Right lobe of liver (tissue), 6 donors: ENCODE measurements at places on chromosomes 3 and 15.

DNA sequence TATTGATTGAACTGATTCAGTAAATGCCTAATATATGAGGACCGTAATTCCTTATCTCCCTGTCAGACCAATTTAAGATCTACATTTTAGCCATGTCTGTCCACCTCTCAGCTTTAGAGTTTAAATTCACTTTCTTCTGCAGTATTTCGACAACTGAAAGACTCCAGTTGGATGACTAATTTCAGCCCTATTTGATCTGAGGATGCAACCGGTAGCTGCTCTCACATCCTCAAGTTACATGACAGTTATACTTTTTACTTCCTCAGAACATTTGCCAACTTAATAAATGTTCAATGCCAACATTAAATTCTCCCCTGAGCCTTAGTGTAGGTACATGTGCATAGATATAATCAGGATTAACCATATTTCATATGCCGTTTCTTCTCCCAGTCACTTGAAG lies 2.5 kb upstream of the HHLA2 start:
- DNase-seq: no peak

DNA sequence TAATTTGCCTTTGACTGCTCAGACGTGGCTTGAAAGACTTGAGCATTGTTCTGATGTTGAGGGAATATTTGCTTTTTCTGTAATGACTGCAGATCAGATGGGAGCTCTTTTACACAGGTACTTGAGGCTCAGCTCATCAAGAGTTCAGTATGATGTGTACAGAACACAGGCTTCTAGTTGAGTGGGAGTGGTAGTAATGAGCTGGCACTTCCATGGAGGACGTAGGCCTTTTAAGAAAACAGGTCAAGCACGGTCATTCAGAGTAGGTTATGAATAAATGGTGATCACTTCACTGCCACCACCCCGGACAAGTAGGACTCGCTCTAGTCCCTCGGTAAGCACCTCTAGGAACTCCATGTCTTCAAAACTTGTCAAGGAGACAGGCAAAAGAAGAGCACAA lies 8.8 kb downstream of the EMC4 start:
- no peak for DNase-seq

DNA sequence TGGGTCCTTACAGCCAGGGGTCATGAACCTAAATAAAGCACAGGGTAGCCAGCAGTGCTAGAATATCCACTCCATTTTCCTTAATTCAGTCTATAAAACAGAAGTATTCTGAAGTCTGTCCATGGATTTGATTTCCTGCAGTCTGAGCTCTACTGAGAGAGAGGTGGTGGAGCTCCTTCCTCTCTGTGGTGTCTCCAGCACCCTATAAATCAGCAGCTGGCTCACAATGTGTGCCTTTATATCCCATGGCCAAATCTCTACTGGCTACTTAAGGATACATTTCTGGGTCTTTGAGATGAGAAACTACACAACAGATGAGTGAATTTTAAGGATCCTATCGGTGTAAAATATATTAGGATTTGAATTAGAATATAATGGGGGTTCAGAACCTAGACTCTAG lies 339.9 kb upstream of the RBMS3 start:
- DNase-seq: no peak

GRCh38 chr3:133944641-133945380 lies 49.1 kb upstream of the RAB6B start:
- no peak for DNase-seq

GRCh38 chr15:39586387-39587095 lies 5.7 kb downstream of the THBS1 start:
- DNase-seq: no peak

GRCh38 chr3:98902351-98902740 lies 851 bp upstream of the DCBLD2 start:
- no peak for DNase-seq

- no peak for DNase-seq
Measured at GRCh38 chr15:51874751-51875644, 45.5 kb downstream of the TMOD3 start.

DNA sequence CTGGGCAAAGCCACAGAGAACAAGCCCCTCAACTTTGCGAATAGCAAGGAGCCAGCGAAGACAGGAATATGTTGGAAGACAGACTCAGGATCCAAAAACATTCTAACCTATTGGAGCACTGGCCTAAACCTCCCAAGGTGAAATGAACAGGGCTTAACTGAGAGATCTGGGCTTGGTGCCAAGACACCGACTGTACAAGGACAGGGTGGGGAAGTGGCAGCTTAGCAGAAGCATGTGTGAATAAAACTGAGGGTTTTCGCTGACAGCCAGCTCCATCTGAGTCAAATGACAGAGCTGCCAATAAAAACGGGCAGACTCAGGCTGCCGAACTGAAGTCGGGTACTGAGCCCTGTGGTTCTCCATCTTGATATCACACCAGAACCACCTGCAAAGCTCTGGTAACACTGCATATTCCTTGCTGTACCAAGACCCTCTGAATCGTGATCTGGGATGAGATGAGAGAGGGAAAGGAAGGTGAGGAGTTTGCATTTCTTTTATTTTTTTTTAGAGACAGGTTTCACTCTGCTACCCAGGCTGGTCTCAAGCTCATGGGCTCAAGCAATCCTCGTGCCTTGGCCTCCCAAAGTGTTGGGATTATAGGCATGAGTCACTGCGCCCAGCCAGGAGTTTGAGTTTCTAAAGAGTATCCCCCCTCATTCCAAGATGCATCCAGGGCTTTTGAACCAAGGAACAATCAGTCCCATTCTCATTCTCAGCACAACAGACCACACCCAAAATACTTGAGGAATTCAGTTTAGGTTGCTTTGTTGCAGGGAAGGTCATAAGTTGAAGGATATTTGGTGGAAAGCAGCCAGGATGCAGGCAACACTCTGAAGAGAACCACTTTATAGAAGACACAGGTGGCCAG lies 6.0 kb upstream of the PLCB2 start:
- DNase-seq: no peak

- no peak for DNase-seq
Measured at GRCh38 chr3:115272036-115272824, 125.1 kb upstream of the ZBTB20 start.

GRCh38 chr15:71011503-71012155 lies 103.6 kb upstream of the THSD4 start:
- no peak for DNase-seq

DNA sequence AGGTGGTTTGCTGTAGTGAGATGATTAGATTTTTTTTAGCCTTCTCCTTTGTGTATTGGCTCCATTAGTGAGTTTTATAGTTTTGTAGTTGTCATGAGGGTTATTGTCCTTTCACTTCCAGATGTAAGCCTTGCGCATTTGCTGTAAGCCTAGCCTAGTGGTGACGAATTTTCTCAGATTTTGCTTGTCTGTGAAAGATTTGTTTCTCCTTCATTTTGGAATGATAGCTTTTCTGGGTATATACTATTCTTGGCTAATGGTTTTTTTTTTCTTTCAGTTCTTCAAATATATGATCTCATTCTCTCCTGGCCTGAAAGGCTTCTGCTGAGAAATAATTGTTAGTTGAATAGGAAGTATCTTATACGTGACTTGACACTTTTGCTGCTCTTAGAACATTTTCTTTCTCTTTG lies 166.5 kb upstream of the THRB start:
- no peak for DNase-seq

DNA sequence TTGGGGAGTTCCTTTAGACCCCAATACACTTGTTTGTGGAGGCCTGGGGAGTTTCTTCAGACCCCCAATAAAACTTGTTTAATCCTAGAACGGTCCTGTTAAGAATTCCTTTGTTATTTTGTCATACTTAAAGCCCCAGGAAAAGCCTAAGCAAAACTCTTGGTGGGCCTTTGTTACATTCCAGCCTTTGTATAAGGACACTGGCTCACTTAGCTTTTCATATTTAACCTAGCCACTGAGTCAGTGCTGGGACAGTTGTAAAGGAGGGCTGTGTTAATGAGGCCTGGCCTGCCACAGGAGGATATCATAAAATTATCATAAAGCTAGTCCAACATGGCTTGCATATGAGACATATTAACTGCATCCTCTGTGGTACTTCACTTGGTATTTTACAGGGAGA lies 760.1 kb downstream of the ZNF385D start:
- DNase-seq: no peak

DNA sequence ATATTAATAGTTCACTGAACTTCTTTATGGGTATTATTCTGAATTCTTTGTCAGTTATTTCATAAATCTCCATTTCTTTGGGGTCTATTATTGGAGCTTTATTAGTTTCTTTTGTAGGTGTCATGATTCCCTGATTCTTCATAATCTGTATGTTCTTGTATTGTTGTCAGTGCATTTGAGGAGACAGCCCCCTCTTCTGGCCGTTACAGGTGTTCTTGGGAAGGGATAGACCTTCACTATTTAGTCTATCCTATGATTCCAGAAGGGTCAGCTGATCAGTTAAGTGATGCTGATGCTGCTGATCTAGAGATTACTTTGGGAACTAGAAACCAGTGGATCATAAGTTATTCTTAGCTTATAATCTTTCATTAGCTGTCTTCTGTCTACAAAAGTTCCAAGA lies 34.9 kb downstream of the TMEM39A start:
- no peak for DNase-seq

DNA sequence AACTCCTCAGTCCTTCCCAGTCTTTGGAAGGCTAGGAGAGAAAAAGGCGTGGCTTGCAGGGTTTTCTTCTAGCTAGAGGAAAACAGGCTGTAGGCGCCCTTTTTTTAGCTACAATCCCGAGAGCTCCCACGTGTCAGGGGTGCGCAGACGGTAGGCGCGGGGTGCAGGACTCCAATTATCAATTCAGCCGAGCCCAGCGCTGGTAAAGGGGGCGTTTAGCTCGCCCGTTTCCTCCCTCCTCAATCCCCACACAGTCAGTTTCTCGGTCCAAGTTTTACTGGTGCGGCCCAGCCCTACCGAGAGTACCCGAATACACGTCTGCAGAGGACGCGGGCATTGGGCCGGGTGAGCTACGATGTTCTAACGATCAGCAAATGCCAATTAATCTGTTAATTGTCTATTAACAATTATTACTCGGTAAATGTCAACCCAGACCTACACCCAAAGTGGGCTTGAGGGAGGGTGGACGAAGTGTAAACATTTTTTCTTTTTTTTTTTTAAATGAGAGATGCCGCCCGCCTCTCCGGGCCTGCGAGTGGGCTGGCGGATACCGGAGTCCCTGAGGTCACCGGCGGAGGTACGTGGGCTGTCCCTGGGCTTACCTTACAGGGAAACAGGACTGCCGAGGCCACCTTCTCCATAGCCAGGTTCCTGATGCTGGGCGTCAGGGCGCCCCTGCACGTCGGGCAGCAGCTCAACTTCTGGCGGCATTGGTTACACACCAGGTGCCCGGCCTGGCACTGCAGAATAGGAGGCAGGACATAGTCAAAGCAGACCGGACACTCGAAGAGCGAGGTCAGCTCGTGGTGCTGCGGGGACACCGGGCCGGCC lies 923 bp downstream of the SIAH2 start:
- peak; percentile 73 for DNase-seq

DNA sequence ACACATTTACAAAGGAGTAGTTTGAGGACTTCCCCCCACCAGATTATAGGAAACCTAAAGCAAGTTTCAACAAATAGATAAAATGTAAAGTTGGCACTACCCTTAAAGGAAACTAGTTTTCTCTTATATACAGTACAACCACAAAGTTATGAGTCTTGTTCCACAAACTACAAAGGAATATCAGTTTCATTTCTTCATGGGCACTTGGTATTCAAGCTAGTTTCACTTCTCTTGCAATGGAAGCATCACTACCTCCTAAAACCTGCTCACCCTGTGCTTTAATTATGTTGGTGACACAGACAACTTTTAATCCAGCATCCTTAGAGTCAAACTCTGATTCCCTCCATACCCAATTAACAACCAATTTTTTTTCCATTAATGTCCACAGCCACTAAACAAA lies 707.0 kb downstream of the ROBO2 start:
- DNase-seq: no peak

- DNase-seq: no peak
Measured at GRCh38 chr3:116950301-116951055, 240.9 kb downstream of the TUSC7 start.

DNA sequence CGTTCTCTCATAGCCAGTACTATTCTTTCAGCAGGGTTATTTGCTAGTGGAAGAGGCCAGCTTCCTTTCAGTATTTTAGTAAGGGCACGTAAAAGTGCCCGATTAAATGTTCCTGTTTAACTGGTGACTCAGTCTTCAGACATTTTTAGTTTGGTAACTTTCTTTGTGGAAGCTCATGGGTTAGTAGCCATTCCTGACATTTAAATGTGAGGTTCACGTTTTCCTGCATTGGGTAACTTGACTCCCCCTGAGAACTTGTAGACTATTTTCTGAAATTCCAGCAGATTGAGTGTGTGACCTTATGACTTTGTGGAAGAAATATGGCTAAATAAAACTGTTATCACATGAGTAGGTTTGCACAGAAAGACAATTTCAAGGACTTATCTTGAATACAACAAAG lies 16.9 kb downstream of the ABHD2 start:
- no peak for DNase-seq

DNA sequence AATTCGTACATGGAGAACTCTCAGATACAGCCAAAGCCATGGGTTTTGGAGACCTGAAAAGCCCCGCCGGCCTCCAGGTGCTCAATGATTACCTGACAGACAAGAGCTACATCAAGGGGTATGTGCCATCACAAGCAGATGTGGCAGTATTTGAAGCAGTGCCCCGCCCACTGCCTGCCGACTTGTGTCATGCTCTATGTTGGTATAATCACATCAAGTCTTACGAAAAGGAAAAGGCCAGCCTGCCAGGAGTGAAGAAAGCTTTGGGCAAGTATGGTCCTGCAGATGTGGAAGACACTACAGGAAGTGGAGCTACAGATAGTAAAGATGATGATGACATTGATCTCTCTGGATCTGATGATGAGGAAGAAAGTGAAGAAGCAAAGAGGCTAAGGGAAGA lies 23.5 kb downstream of the MYO5A start:
- no peak for DNase-seq

DNA sequence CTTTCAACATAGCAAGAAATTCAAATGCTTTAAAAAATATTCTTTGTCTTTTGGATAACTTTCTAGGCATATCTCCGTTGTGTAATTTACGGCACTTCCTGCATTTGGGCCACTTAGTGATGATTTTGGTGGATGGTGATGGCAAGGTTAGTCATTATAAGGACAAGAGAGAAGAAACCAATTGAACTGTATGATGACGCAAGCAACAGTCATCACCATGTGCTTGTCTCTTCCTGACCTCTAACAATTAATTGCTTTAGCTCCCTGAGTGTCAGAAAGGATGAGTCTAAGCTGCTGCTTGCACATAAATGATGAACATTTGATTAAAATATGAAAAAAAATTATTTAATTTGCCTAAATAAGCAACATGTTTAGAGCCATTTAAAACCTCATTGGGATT lies 11.3 kb upstream of the P2RY12 start:
- DNase-seq: no peak

DNA sequence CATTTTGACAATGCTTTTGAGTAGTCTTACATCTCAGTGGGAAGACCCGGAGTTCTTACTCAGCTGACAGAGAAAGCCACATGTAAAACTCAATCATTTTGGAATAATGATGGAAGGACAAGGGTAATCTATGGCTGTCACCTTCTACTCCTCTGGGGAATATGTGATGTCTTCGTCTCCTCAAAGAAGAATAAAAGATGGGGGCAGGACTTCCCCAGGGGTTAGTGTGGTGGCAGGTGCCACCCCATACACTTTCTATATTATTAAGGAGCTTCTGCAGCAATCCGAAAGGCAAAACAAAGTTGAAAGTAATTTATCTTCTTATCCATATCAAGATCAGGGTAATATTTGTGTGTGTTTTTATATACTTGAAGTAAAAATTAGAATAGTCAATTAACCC lies 180.4 kb upstream of the TOPAZ1 start:
- DNase-seq: no peak
